ENCODE measurements at places on chromosomes 4 and X.

GRCh38 chr4:40843696-40844095, 93.9 kb downstream of the NSUN7 start:
- DNase-seq = no peak

- DNase-seq = no peak
Observed at GRCh38 chr4:83232082-83232481, 52.5 kb downstream of the COQ2 start.

DNA sequence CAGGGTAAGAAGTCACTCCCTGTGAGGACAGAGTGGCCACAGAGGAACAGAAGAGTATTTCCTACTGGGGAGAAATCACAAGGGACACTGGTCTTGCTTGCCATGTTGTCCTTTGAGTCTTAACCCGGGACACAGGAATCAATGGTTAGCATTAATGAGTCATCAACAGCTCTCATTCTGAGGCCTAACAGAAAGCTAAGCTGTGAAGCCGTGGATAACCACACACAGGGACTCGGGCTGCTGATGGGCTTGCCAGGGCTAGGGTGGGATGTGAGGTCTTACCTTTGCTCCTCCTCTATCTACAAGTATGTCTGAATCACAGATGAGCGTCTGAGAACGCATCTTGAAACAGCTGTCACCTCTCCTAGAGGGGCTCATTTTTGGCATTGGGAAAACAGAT, 22.2 kb downstream of the HELT start:
- DNase-seq = no peak

GRCh38 chr4:88797725-88798124, 100.1 kb upstream of the NAP1L5 start:
- no peak for DNase-seq
